ENCODE measurements at places on chromosomes 2 and 18.

DNA sequence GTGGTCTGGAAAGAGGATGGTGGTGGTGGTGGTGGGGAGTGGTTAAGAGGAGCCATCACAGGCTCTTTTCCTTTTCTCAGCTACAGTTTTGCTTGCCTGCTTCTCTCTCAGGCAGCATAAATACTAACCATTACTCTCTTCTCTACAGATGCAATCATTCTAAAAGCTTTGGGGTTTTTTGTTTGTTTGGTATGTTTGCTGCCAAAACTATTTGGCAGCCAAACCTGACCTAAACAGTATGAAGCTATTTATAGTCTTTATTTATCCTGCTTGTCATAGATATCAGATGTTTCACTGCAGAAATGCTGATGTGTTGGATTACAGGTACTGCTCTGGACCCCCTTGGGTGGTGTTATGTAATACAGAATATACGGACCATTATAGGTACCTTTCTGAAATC is 15.3 kb downstream of the SIX3 start:
- no peak for DNase-seq

GRCh38 chr2:34031097-34031496 is 432.0 kb upstream of the FAM98A start:
- no peak for DNase-seq

DNA sequence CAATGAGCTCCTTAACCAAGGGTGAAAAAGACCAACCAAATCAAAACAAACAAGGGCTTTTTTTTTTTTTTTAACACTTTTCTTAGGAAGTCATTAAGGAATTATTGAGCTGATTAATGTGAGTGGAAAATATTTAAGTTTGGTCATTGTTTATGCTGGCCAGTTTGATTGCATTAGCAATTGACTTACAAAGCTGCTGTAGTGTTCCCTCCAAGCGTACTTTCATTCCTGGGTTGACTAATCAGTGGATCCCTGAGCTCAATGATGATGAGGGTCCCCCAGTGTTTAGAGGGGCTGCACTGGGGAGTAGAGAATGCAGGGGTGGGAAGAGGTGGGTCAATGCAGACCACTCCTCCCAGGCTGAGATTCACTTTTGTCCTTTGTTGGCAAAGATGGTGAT is 119.3 kb downstream of the PRKCE start:
- no peak for DNase-seq

GRCh38 chr2:47300609-47301276 is 102.2 kb upstream of the MSH2 start:
- DNase-seq: no peak

DNA sequence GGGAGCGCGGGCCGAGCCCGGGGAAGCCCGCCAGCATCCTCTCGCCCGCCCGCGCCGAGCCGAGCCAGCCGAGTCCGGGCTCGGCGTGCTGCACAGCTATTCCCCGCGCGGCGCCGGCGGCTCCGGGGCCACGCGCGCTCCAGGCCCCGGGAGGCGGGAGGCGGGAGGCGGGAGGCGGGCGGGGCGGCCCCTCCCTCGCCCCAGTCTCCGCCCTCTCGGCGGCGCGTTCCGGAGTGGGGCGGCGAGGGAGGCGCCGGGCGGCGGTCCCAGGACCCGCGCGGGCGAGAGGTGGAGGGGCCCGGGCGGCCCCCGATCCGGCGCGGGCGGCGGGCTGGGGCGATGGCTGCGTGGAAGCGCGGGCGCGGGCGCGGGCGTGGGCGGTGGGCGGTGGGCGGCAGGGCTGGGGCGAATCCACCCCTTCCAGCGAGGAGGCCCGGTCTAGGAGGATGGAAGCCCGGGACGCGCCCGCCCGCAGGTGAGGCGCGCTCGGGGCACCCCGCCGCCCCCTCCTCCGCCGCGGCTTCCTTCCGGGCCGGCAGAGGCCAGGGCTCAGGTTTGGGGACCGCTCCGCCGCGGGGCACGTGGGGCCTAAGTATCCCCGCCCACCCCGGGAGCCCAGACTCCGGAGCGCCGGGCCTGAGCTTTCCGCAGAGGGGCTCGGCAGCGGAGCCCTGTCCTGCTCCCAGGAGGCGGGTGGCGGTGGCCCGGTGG is at the start of gene ADCY3:
TSS of gene ADCY3 (minus strand) at position 140 of the 711 bp plus-strand sequence. CDS start 1,250 bp downstream, outside the sequence.
- DNase-seq: peak; percentile 88

DNA sequence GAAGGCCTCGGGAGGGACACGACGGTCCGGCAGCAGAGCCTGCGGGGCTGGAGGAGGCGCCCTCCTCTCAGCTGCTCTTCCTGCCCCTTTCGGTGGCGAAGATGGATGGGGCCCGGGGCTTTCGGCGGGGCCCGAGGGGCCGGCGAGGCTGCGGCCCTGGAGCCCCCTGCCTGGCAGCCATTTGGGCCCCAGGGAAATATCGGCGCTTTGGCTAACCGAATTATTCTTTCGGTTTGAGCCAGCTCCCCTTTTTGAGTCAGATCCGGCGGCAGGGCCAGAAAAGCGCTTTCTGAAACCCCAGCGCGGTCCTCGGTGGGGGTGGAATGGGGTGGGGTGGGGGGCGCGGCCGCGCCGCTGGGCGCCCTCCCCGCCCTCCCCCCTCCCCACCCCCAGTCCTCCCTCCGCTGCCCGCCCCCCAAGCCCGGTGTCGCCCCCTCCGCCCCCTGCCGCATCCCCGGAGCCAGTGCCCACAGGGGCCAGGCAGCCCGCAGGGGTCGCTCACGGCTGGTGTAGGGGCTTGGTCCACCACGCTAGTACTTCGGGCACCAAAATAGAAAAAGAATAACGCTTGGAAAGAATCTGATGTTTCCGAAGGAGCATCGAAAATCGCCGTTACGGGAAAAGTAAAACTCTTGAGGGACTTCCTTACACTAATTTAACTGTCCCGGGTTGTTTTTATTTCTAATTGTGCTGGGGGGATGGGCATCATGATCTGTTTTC is 9.1 kb upstream of the ARID5A start:
- DNase-seq: peak; percentile 87

GRCh38 chr2:19700861-19701585 is 200.8 kb downstream of the TTC32 start:
- no peak for DNase-seq

DNA sequence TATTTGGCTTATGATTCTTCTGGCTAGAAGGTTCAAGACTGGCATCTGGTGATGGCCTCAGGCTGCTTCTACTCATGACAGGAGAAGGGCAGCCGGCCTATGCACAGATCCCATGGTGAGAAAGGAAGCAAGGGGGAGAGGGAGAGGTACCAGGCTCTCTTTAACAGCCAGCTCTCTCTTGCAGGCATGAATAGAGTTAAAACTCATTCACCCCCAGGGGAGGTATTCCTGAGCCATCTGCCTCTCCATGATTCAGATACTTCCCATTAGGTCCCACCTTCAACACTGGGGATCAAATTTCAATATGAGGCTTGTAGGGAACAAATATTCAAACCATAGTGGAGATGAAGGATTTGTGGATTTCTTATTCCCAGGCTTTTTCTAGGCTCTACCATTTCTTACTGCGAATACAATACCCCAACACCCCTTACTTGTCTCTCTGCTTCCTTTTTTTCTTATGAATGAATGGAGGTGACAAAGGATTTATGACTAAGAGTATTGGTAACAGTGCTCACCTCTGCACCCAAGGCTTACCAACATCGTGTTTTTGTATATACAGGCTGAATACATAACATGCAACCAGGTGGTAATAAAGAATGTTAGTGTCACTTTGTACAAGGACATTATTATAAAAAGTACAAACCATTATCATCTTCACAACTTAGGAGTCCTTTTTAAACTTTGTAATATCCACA is 454.6 kb upstream of the TRIB2 start:
- no peak for DNase-seq

GRCh38 chr2:149219856-149220255 is 110.5 kb upstream of the LYPD6 start:
- no peak for DNase-seq

- no peak for DNase-seq
Observed at GRCh38 chr2:210792000-210792399, 235.6 kb downstream of the CPS1 start.

- DNase-seq: no peak
Observed at GRCh38 chr18:63271148-63271547, 48.4 kb downstream of the BCL2 start.

- DNase-seq: no peak
Observed at GRCh38 chr2:204487447-204488229, 57.6 kb upstream of the PARD3B start.

GRCh38 chr2:47221946-47222345 is 66.8 kb upstream of the STPG4 start:
- DNase-seq: no peak

- no peak for DNase-seq
Observed at GRCh38 chr18:42654556-42654955, 460.9 kb downstream of the RIT2 start.

DNA sequence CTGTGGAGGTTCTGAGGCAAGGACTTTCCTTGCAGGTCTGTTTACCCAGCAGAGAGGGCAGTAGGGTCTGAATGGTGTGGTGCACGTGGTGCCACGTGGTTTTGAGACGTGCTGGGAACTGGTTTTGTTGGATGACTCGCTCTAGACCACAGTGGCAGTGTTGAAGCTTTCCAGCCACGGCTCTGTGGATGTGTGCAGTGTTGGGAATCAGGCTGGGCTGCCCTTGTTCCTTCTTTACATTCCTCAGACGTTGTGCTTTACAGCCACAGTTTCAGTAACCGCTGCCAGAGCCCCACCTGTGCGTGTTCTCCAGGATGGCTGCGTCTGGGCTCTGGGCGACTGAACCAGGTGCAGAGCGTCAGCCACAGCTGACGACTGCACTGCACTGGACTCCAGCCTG is 8.2 kb downstream of the CTDP1 start:
- no peak for DNase-seq

DNA sequence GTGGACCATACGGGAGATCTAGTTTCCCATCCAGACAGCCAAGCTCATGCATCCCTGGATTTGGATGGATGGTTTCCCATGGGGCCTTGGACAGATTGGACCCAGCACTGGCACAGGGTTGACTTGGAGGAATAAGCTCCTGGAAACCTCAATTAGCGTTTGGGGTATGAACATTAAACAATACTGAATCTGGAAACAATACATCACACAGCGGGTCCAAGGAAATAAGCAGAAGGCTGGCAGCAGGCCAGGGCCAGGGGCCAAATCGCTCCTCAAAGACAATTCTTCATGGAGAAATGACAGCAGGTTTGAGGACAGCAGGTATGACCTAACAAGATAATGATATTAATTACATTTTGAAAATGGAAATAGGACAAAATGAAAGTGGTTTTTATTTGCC is 540.6 kb downstream of the RIT2 start:
- DNase-seq: no peak

GRCh38 chr2:112144966-112145365 is 6.8 kb downstream of the FBLN7 start:
- DNase-seq: no peak

DNA sequence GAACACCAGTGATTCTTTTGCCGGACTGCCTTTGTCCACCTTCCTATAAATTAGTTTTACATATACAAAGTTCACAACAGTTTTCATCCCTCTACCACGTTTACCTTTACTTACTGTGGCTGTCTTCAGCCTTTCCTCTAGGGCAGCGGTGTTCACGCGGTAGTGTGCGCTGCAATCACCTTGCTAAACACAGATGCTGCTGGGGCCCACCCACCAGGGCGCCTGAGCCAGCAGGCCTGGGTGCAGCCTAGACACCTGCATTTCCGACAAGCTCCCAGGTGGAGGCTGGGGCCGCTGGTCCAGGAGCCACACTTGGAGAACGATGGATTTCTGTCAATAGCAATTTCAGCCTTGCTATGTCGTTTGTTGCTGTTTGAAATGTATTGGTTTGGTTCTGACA is 83.1 kb downstream of the NDUFA10 start:
- peak; percentile 55 for DNase-seq

DNA sequence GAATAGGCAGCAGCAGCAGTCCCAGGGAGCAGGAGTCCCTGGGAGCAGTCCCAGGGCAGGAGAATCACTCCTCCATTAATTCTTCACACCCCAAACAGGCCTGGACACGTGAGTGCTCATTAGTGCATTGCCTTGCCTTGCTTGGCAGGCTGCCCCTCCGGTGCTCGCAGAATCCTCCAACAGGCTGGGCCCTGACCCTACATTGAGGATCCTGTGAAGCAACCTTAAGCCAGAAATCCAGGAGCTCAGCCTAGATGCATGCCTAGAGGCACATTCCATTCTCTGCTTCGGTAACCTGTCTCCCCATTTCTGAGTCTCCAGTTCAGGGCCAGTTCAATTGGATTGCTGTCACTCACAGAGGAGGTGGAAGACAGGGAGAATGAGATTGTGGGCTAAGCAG is 97.4 kb upstream of the LRATD1 start:
- DNase-seq: no peak

DNA sequence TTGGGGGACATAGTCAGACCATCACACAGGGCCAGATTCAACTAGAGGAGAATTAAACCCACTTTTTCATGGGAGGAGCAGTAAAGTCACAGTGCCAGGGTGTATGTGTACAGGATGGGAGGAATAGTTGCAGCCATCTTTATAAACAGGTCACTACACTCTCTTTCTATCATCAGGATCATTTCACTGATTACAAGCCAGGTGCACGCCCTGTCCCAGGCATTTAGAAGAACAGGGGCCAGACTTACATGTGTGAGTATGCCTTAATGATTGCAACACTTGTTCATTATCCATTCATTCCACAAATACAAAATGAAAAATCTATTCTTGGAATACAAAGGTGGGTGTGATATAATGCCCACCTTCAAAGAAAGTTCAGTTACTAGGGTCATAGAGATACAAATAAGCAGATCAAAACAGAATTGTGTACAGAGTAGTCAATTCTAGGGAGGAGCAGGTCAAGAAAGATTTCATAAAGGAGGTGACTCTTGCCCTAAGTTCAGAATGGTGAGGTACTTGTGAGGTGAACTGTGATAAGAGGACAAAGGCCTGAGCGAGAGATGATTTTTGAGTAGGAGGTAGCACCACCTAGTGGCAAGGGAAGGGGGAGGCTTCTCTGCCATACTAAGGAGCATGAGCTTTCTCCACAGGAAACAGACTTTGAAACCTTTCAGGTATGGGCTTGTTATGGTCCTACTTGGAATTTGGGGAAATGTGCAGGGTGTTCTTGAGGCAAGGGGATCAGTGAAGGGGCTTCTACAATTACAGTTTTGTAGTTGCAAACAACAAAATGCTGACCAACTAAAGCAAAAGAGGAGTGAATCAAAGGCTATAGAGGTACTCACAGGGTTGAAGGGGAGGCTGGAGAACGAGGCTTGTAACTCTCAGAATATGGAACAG is 156.3 kb downstream of the SUCLG1 start:
- DNase-seq: peak; percentile 66

DNA sequence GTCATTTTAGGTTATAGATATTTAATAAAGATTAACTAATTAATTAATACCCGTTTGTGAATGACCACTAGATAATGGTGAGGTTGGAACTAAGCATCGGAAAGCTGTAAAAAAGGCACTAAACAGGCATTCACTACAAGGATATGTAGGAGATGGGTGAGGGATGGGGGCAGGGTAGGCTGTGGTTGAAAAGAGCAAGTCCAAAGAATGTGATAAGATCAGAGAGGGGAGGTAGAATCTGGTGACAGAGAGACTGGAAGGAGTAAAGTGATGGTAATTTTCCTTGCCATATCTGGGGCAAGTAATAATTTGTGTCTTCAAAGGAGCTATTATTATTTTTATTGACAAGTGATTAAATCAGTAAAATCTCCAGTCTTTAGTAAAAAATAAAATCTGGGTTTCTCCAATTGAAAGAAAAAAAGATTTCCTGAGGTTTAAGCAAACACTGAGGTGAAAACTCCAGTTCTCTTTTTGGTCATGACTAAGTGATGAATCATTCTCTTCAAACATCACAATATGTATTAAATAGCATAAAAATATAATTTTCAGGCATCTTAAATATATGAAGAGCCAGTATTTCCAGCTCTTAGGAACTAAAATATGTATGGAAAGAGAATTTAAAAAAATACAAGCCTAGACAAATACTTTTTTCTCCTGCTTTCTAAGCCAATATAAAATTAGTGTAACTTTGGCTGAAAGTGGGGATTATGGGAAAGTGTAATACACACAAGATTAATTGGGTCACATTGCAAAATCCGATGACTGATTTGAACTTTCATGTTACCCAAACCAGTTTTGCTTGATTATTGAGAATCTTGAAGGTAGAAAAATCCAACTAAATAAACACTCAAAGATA is 259.1 kb upstream of the RBMS1 start:
- DNase-seq: no peak
